IMR-90 (cell line): ENCODE measurements at places on chromosomes 16 and 17. TPM values are rescaled to one million over a fixed set of nuclear protein-coding genes. Genes with fewer than 3 reads are reported as not detected.

DNA sequence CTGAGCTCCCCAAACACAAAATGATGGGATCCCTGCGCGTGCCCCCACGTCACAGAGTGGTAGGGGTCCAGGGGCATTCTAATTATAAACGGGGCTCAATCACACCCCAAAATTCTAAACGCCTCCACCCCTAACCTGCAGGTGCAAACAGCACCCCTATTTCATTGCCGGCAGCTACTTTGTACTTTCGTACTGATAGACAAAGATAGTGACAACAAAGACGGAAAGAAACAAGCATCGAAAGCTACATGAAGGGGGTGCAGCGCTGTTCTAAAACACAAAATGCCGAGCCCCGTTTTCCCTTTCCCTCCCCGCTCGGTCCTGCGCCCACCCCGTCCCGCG lies 13.9 kb downstream of the MIS12 start:
- DNase-seq, result no peak

- DNase-seq, result no peak
These were observed 12.8 kb downstream of the CRYM start for GRCh38 chr16:21265104-21265837.

- DNase-seq, result no peak
These were observed 580 bp downstream of the BCAR1 start for GRCh38 chr16:75250809-75251279.

The TMEM204 gene
- polyA plus RNA-seq, result 12.3 and 13.2 TPM in 2 replicates

DNA sequence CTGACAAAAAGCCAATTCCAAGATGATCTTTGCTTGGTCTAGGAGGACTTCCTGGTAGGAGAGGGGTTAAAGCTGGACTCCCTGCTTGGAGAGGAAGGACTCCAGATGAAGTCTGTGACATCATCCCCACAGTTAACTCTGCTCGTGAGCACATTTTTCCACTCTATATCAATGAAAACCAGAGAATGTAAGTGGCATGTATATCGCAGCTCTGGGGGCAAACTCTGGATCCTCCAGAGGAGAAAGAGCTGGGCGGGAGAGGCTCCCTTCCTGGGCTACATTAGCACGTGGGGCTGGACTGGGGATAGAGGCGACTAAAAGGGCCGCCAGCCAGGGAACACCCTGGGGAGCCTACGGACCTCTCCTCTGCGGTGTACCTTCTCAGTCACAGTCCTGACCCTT lies 34.1 kb downstream of the HIC1 start:
- DNase-seq, result peak; percentile 73

The CCDC154 gene
- 0.09 TPM in 1 of 2 replicates, not detected in the other for polyA plus RNA-seq
